C1 segment of cervical spinal cord (tissue), 14 donors: ENCODE measurements at places on chromosomes 4 and X.

GRCh38 chr4:148443512-148444295 is 1.5 kb upstream of the NR3C2 start:
- no peak for DNase-seq

- no peak for DNase-seq
These were observed 85.3 kb downstream of the DCAF8L2 start for GRCh38 chrX:27675493-27675892.

DNA sequence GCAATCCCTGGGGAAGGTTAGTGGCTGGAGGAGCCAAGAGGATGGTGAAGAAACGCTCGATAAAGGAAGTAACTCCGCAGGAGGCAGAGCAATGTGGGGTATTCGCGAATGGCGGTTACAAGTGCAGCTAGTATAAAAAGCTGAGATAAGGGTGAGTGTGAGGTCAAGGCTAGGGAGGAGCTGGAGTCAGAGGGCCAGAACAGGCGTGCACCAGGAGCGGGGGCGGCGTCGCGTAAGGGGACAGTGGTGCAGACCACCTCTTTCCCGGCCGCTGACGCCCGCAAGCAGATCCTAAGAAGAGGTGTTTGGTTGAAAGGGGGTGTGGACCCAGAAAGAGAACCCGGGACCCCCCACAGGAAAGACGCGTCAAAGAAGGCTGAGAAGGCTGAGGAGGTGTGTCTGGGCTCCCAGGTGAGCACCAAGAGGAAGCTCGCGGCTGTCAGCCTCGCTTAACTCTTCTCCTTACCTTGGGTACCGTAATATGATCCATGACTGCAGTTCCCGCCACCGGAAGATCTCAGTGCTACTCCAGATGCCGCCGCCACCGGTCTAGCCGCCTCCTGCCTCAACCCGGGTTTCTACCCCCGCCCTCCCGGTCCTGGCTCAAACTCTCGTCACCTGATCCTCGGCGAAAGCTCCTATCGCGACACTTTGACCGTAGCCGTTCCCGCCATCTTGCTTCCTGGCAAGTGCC is at the start of gene MTMR8:
MTMR8 (minus strand) TSS at position 579 of the 694 bp plus-strand sequence; CDS start at position 490, 89 bp downstream.
- no peak for DNase-seq

- DNase-seq, result no peak
These were observed 33.8 kb downstream of the OTUD6A start for GRCh38 chrX:70096052-70096451.

GRCh38 chrX:14697451-14697850 is 168.1 kb downstream of the GLRA2 start:
- DNase-seq, result no peak

GRCh38 chrX:109782994-109783700 is 50.1 kb upstream of the ACSL4 start:
- DNase-seq, result no peak

- DNase-seq, result no peak
These were observed 207.3 kb upstream of the RADX start for GRCh38 chrX:106404512-106404911.

DNA sequence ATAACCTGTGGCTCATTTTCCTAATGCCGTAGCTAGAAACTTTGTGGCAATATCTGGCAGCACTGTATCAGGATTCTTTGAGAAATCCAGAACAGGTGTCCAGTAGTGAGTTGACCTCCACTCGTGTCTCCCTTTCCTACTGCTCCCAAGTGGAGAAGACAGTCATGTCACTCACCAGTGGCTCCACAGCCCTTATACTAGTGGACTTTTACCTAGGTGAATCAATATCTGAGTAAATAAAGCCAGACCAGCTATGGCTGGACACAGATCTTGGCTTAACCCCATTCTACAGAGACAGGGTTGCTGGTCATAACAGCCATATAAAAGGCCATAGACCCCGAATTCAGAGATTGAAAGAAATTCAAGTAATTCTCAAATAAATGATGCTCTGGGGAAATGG is 46.5 kb upstream of the SHROOM4 start:
- DNase-seq, result no peak

- no peak for DNase-seq
These were observed 68.2 kb upstream of the GK2 start for GRCh38 chr4:79476196-79476595.

DNA sequence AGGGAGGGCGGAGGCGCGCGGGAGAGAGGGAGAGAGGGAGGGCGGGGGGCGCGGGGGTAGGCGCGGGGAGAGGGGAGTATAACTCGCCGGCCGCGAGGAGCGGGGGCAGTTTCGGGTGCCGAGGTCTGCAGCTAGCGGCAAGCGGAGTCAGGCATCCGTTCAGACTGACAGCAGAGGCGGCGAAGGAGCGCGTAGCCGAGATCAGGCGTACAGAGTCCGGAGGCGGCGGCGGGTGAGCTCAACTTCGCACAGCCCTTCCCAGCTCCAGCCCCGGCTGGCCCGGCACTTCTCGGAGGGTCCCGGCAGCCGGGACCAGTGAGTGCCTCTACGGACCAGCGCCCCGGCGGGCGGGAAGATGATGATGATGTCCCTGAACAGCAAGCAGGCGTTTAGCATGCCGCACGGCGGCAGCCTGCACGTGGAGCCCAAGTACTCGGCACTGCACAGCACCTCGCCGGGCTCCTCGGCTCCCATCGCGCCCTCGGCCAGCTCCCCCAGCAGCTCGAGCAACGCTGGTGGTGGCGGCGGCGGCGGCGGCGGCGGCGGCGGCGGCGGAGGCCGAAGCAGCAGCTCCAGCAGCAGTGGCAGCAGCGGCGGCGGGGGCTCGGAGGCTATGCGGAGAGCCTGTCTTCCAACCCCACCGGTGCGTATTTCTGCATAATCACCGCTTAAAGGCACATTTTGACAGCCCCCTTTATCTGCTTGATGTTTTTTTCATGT is at the start of gene POU4F2:
POU4F2 (plus strand) TSS at position 108 of the 720 bp plus-strand sequence; CDS start at position 356, 248 bp downstream.
- DNase-seq, result no peak

- DNase-seq, result no peak
These were observed 55.9 kb upstream of the GABRA2 start for GRCh38 chr4:46445710-46446314.

- no peak for DNase-seq
These were observed 52.8 kb downstream of the ANAPC10 start for GRCh38 chr4:145045180-145045579.

DNA sequence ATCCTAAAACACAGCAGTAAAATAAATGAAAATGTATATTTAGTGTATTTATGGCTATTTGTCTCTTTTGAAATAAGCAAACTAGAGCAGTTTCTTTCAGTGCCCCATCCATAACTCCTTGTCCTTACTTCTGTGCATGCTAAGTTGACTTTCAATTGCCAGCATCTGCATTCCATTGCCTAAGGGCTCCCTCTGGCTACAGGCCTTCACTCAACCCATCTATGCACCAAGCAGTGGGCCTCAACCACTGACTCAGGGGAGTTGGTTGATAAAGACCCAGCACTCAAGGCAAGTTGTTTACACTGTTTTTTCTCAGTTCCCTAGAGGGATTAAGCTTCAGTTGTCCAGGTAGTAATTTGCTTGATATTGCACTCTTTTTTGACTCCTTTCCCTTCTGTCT is 265.7 kb downstream of the IQCM start:
- DNase-seq, result no peak

DNA sequence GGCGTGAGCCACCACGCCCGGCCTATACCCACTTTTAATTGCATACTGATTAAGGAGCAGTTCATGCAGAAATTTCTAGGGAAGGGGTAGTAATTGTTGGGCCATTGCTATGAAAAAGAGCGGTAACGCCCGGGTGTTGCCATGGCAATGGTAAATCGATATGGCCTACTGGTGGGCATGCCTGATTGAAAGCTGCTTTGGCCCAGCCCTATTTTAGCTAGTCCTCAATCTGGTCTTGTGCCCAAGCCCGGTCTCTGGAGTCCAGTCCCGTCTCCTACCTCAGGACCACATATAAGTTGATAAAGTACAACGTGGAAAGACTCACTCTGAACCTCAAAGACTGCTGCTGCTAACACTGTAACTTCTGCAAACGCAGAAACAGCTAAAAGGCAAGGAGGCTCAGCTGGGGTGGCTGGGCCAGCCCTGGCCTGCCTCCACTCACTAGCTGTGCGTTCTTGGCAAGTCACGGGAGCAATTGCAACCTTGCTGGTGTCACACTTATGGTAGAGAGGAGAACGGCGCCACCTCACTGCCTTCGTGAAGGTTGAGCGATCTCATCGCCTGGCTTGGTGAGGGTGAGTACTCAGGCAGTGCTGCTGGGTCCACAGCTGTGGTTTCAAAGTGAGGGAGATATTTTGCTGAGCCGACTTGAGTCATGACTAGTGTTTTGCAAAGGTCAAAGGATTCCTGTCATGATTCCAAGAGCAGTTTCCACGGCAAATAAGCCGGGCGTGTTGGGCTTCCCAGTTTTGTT is 57.0 kb upstream of the GRPEL1 start:
- no peak for DNase-seq

DNA sequence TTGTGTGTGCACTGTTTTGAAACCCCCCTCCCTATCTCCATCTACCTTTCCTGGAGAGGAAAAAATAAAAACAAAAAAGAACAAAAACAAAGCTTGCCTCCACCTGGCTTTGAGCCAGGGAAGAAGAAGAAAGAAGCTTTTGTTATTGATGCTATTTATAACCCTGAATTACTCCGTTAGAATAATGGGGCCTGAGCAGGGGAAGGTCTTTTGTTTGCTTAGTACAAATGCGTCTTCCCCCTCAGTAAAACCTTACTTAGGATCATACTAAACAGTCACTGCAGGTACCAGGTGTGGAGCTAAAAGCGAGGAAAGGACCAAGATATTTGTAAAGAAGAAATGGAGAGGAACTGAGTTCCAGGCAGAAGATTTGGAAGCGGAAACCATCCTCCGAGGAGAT is 352.1 kb downstream of the KCNIP4 start:
- no peak for DNase-seq

DNA sequence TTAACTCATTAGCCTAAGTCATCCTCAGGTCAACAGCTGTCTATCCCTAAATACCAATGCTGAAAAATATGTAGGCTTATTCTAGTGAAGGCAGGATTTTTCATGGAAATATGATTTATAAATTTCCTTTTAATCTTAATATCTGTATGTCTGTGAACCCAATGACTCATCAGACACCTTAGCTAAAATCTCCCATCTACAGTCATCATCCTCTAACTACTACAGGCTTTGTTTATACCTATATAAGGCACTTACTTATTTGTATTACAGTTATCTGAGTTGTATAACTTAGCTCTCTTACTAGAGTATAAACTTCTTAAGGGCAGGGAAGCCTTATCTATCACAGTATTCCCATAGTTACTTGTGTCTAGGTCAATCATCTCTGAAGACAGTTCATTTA is 24.2 kb downstream of the AMMECR1 start:
- DNase-seq, result no peak

- no peak for DNase-seq
These were observed 60.4 kb downstream of the PAGE2 start for GRCh38 chrX:55149242-55149641.

DNA sequence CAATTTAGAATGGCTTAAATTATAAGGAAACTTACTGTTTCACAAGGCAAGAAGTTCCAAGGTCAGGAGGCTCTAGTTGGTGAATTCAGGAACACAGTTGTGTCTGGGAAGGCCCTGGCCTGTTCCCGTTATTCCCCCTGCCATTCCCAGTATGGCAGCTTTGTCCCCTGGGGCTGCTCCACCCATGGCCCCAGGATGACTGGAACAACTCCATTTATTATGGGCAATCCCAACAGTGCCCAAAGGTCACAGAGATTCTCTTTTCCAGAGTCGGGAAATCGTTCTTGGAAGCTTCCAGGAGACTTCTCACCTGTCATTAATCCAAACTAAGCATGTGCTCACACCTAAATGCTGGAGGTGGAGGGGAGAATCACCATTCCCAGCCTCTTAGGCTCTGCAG is 2.8 kb upstream of the PRKG2 start:
- no peak for DNase-seq

- DNase-seq, result no peak
These were observed 43.5 kb upstream of the ANTXR2 start for GRCh38 chr4:80116516-80116915.

- no peak for DNase-seq
These were observed 78.1 kb downstream of the NDST3 start for GRCh38 chr4:118112117-118113046.

DNA sequence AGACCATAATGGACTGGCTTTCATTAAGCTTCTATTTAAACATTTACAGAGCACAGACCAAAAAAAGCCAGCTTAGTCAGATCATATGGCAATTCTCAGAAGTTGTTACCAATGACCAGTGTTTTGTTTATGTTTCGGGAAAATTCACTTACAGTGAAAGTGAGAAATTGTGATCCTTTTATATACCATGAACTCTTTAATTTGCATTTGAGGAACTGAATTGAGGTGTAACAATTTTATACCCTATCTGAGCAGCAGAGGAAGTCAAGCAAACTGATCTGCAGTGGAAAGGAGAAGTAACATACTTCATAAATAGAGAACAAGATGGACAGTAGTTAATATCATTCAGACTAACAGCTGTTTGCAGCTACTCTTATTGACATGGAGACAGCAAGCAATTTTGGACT is 97.1 kb downstream of the TMA16 start:
- no peak for DNase-seq

GRCh38 chrX:38275615-38276014 is 51.7 kb downstream of the RPGR start:
- no peak for DNase-seq

DNA sequence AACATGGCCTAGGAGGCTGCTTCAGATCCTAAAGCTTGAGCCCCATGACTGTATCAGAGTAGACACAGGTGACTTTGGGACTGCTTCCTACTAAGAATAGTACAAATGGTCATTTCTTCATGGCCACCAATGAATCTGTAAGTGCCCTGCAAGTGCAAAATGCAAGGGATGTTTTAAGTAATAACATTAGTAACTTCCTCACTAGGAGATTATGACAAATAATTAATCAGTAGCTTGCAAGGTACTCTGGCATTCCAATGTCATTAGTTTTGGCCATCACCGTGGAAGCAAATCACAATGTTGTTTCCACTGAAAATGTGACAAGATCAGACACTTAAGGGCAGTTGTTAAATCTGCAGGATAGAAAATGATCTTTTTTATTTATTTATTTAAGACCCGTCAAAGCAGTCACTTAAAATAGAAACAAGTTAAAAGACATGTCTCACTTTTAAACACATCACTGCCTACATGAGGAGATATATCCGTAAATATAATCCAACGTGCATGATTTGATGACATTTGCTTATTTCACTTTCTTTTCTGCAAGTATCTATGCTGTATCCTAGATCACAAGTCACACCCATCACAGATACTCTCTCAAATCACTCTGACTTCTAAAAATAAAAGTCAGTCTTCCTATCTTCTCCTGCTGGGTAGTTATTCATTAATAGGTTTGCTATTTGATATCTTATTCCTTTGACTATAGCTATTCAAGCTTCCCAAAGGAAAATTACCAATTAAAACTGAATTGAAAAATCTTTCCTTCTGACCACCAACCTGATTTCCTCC is 400.6 kb downstream of the IL15 start:
- DNase-seq, result no peak
